Hair follicle dermal papilla cell (primary cell): ENCODE measurements at places on chromosomes 1 and 21. TPM values are rescaled to one million over a fixed set of nuclear protein-coding genes. Genes with fewer than 3 reads are reported as not detected.

PTGFRN gene
- 31.9 and 54.5 TPM in 2 replicates for total RNA-seq

SPATA45 gene
- not detected in 2 replicates for total RNA-seq

UTS2 gene
- not detected in 2 replicates for total RNA-seq

HSD3B2 gene
- total RNA-seq = not detected in 2 replicates

TAS1R1 gene
- 0.49 and 0.65 TPM in 2 replicates for total RNA-seq

NPHS2 gene
- total RNA-seq = not detected in 2 replicates

ALPL gene
- total RNA-seq = 4.9 and 14.4 TPM in 2 replicates

ATP6V1G3 gene
- not detected in 2 replicates for total RNA-seq

ACTL8 gene
- not detected in 2 replicates for total RNA-seq

NFASC gene
- total RNA-seq = 50.8 and 61.9 TPM in 2 replicates

SH2D1B gene
- not detected in 2 replicates for total RNA-seq

SLC26A9 gene
- total RNA-seq = 0.12 TPM in 1 of 2 replicates, not detected in the other

CFHR4 gene
- total RNA-seq = not detected in 2 replicates

IL19 gene
- not detected in 2 replicates for total RNA-seq

DCST1 gene
- total RNA-seq = not detected in 2 replicates

CDC20 gene
- 7.2 and 7.6 TPM in 2 replicates for total RNA-seq

OVAAL gene
- total RNA-seq = not detected in 2 replicates

FAM110D gene
- not detected in 2 replicates for total RNA-seq

PALMD gene
- total RNA-seq = 3.2 and 4.6 TPM in 2 replicates

IRF2BP2 gene
- 93.4 and 117 TPM in 2 replicates for total RNA-seq

PPM1J gene
- 1.3 and 1.6 TPM in 2 replicates for total RNA-seq

TRPM2 gene
- total RNA-seq = under 0.01 TPM in 1 of 2 replicates, not detected in the other

MAP1LC3C gene
- total RNA-seq = 0.16 and 0.61 TPM in 2 replicates

LAMC2 gene
- 2.3 and 4.7 TPM in 2 replicates for total RNA-seq

SPRR2A gene
- total RNA-seq = not detected in 2 replicates

HORMAD1 gene
- total RNA-seq = 0.16 TPM in 1 of 2 replicates, not detected in the other

DNAH14 gene
- total RNA-seq = 17.6 and 21.3 TPM in 2 replicates

FOXD2 gene
- total RNA-seq = 0.16 and 0.24 TPM in 2 replicates

ST6GALNAC3 gene
- 1.9 and 3.9 TPM in 2 replicates for total RNA-seq

CTXND2 gene
- not detected in 2 replicates for total RNA-seq

OR2L5 gene
- 0.12 and 0.32 TPM in 2 replicates for total RNA-seq

PRAMEF20 gene
- not detected in 2 replicates for total RNA-seq

LCE6A gene
- total RNA-seq = not detected in 2 replicates

FMO2 gene
- 6.2 and 12.0 TPM in 2 replicates for total RNA-seq
